Stimulated activated naive CD8-positive, alpha-beta T cell treated with anti-CD3 and anti-CD28 coated beads, Interleukin-15, Interleukin-2, amounts not matched to agents 100 U/mL and 50 U/mL, for 24 hours (primary cell): ENCODE measurements at places on chromosomes 12 and 14.

- peak; percentile 32 for DNase-seq
Observed at GRCh38 chr14:100303179-100303578, 3.1 kb downstream of the SLC25A29 start.

DNA sequence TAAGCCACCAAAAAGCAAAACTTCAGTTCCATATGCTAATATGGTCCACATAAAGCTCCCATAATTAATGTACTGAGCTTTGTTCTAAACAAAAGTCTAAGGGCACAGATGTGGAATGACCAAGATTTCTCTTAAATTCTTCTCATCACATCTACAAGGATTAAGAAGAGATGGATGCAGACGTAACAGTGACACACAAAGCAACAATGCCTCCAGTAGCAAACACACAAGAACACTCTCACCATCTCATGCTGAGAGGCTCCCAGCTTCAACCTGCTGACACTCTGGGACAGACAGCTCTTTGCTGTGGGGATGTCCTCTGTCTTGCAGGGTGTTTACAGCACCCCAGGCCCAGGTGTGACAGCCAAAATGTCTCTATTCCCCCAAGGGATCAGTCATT lies 48.2 kb downstream of the SETD3 start:
- no peak for DNase-seq

GRCh38 chr14:105267820-105268548 lies 19.7 kb downstream of the BTBD6 start:
- no peak for DNase-seq

DNA sequence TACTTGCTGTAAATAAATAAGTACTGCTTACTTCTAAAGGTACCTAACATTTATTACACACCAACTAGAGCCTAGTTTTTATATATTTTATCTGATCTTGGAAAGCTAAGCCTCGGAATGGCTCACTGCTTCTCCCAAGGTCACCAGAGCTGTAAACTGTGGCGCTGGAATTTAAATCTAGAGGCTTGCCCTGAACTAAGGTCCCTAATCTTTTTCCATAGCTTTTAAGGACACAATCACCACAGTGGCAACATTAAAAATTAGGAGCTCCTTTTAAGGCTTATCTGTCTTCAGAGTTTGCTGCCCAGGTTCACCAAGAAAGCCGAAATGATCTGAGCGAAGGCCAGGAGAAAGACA lies 670 bp downstream of the CCNB1IP1 start:
- DNase-seq: no peak

GRCh38 chr14:99595034-99595433 lies 9.0 kb downstream of the CCDC85C start:
- peak; percentile 21 for DNase-seq

DNA sequence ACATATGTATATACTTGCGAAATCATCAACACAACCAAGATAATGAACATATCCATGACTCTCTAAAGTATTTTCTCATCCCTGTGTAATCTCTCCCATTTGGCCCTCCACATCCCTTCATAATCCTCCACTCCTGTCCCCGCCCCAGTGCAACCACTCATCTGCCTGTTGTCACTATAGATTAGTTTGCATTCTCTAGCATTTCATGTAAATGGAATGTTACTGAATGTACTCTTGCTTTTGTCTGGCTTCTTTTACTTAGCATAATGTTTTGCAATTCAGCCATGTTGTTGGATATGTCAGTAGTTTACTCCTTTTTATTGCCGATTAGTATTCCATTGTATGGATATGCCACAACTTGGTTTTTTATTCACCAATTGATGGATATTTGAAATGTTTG lies 99.1 kb downstream of the BICD1 start:
- DNase-seq: no peak

- peak; percentile 25 for DNase-seq
Observed at GRCh38 chr12:54287261-54288157, 7.0 kb downstream of the HNRNPA1 start.

DNA sequence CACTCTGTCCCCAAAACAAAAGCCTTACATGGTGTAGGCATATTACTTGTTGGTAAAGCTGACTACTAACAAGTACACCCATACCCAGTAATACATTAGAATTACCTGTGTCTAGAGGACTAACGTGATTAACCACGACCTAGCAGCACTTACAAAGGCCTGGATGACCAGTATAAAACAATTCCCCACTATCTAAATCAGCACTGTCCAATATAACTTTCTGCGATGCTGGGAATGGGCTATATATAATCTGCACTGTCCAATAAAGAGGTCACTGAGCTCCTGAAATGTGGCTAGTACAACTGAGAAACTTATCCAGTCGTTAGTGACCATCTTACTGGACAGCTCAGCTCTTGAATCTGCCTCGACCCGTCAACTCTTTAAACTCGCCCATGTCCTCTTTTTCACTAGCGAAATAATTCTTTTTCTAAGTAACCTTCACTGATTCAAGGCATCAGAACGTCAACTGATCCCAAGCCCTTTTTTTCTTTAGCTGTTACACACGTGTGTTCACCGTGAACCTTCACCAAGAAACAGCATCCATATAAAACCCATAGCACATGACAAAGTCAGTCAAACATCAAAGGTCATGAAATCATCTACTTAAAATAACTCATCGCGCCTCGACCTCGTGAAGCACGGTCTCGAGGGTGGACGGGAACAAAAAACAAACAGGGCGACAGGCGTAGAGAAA lies 905 bp upstream of the CIPC start:
- no peak for DNase-seq

GRCh38 chr12:25287610-25288009 lies 36.9 kb upstream of the KRAS start:
- no peak for DNase-seq

GRCh38 chr12:108320507-108321293 lies 18.4 kb downstream of the CMKLR1 start:
- DNase-seq: no peak

GRCh38 chr12:117377758-117378157 lies 16.3 kb upstream of the NOS1 start:
- no peak for DNase-seq

GRCh38 chr12:105961821-105962671 lies 176.7 kb downstream of the NUAK1 start:
- DNase-seq: no peak

GRCh38 chr12:25585662-25586061 lies 32.6 kb upstream of the LMNTD1 start:
- DNase-seq: no peak

- no peak for DNase-seq
Observed at GRCh38 chr14:106067935-106068334, 541.6 kb downstream of the TMEM121 start.

GRCh38 chr14:105281371-105282097 lies 19.3 kb downstream of the BRF1 start:
- no peak for DNase-seq

DNA sequence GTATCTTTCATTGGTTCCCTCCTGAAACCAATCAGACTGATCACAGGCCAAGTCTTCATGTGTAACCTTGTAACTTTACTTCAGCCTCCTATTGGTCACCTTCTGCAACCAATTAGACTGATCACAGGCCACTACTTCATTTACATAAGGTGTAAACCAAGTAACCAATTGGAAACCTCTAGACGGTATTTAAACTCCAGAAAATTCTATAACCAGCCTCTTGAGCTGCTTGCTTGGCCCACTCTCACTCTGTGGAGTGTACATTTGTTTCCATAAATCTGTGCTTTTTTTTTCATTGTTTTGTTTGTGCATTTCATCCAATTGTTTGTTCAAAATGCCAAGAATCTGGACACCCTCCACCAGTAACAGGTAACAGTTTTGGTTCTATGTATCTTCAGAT lies 47.5 kb downstream of the EIF2S3B start:
- no peak for DNase-seq

- DNase-seq: peak; percentile 15
Observed at GRCh38 chr14:61213920-61214319, 67.2 kb downstream of the TMEM30B start.

DNA sequence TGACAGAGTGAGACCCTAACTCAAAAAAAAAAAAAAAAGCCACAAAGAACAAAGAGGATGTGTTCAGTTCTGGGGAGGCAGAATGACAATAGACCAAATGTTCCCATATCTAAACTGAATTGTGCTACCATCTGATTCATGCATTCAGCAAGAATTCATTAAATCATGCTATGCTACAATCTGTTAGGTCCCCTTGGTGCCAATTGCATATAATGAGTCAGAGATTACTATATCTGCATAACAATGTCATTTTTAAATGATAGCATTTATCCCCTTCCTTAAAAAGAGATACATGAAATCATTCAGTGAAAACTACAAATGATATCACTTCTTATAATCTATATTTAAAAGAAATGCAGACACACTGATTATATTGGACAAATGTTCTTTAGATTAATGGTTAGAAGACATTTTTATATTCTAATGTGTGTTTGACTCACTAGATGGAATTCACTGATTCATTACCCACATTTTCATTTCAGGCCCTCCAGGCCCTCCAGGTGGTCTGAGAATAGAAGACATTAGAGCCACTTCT lies 207.6 kb upstream of the PDZRN4 start:
- no peak for DNase-seq

GRCh38 chr14:24113379-24113800 lies 1.2 kb upstream of the DCAF11 start:
- DNase-seq: no peak

- no peak for DNase-seq
Observed at GRCh38 chr14:52926953-52927352, 23.9 kb downstream of the FERMT2 start.

DNA sequence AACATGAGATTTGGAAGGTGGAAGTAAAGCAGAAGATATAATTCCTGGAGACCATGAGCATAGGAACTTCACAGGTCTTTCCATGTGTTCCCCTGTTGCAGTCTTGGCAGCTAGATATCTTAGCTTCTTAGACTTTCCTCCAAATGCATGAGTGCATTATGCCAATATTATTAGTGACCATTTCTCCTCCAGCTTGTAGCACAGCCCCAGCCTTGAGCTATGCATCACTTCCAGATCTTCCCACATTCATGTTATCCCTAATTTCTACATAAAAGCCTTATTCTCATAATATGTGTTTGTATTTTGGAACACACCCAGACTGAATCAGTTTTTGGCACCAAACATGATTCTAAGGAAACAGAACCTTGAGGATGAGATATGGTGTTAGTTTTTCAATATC lies 11.0 kb downstream of the CLEC2B start:
- DNase-seq: no peak

DNA sequence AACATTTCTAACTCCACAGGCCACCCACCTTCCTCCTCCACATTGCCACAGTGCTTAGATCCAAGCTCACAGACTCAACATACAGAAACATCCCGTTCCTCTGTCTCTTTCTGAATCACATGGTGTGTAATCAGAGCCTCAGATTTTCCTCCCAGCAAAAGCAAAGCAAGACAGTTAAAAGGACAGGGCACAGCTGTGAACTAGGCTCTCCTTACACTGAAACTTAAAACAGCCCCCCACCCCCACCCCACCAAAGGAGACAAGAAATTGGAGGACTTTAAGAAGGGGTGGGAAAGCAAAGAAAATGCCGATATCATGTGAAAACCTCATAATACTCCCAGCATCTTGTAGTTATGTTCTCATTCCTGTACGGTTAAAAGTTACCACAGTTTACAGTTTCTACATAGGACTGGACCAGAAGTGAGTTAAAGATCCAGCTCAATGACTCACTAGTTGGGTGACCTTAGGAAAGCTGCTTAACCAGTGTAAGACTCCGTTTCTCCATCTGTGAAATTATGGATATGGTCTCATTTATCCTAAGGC lies 4.8 kb downstream of the YBX3 start:
- DNase-seq: no peak

DNA sequence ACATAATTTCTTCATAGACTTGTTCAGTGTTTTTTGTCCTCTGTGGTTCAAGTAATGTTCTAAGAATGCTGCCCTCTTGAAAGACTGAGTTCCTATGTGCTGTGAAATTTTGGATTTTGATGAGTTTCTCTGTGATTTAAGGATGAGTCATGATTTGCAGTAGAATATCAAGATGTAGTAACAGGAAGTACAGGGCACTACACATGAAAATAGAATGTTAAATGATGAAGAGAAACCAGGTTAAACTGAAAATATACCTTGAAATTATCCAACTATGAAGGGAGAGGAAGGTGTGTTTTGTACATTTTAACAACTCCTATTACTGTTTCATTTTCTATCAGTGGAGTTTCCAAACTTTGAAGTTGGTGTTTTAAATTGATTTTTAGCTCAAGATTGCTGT lies 4.8 kb downstream of the ELK3 start:
- no peak for DNase-seq

DNA sequence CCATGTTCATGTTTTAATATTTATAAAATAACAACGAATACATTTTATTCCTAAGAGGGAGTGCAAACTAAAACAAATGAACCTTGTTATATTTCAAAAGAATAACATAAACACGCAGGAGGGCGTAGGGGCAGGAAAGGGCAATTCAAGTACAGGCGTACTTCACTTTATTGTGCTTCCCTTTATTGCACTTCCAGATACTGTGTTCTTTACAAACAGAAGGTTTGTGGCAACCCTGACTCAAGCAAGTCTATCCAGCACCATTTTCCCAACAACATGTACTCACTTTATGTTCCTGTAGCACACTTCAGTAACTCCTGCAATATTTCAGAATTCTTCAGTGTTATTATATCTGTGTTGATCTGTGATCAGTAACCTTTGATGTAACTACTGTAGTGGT lies 84.6 kb upstream of the PLEKHA5 start:
- no peak for DNase-seq

GRCh38 chr12:47034661-47035060 lies 44.8 kb upstream of the PCED1B start:
- DNase-seq: no peak

DNA sequence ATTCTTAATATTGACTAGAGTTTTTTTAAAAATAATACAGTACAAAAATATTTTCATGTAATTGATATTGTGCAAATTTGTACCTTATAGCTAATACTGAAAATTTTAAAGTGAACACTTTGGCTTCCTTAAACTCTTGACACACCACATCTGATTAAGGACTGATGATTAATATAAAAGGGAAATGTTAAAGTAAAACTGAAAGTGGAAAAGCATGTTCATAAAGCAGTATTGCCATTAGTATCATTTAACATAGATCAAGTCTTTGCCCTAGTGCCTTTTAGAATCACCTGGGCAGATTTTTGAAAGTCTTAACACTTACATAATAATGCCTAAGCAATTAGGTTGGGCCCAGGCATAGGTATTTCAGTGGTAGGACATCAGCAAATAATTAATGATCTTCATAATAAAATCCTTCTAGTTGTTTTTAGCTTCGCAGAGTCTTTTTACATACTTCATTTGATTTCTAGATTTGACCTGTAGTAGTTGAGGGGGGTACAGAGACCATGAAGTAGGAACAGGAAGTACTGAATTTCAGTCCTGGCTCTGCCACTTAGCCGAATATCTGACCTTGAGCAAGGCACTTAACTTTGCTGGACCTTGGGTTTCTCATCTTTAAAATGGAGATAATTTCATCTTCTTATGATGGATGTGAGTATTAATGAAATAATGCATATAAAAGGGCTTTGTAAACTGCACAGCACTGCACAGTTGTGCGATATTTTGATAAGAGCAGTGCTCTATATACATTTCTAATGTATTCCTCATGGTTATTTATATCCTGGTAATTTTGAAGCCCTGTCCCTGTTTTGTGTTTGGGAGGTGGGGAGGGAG lies 43.7 kb downstream of the MARK3 start:
- DNase-seq: no peak

- DNase-seq: no peak
Observed at GRCh38 chr14:73637830-73638229, 7.0 kb upstream of the DNAL1 start.

- DNase-seq: no peak
Observed at GRCh38 chr12:127589541-127589940, 677.4 kb upstream of the TMEM132C start.
